ENCODE measurements at places on chromosomes 2 and 18.

GRCh38 chr18:35775887-35776286, 194.3 kb downstream of the GALNT1 start:
- no peak for DNase-seq

- DNase-seq, result peak; percentile 62
Measured at GRCh38 chr2:216084547-216084946, 2.8 kb downstream of the TMEM169 start.

- DNase-seq, result no peak
Measured at GRCh38 chr2:9388199-9388681, 35.1 kb downstream of the ITGB1BP1 start.

DNA sequence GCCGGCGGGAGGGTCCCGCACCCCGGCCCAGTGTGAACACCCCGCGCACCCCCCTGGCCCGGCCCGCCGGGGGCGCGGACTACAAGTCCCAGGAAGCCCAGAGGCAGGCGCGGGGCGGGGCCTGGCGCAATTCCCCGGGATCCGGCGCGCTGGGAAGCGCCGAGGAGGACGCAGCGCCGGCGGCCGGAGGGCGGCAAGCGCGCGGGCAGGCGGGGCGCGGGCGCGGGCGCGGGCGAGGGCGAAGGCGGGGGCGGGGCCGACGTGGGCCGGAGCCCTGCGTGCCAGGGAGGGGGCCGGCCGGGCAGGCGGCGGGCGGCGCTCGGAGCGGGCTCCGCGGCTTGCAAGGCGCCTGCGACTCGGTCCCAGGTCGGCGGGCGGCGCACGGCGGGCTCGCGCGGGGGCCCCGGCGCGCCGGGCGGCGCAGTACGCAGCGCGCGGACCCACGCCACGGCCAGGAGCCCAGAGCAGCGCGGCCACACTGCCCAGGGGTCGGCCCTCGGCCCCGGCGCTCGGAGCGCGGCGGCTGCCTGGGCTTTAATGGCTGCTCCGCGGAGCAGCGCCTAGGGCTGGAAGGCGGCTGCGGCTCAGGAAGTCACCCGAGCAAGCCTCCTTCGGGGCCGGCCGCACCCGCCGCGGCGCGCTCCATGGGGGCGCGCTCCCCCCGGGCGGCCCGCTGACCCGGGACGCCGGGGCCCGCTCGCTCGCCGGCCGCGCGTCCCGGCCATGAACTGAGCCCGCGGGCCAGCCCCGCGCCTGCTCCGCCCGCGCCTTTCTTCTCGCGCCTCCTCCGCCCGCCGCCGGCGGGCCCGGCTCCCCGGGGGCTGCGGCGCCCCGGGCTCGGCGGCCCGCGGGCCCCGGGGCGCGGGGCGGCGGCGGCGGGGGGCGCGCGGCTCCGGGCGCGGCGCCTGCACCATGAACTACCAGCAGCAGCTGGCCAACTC, at the start of gene AGAP1:
Gene AGAP1 (plus strand): TSS at position 269 of the 941 bp plus-strand sequence.
- DNase-seq, result peak; percentile 21

DNA sequence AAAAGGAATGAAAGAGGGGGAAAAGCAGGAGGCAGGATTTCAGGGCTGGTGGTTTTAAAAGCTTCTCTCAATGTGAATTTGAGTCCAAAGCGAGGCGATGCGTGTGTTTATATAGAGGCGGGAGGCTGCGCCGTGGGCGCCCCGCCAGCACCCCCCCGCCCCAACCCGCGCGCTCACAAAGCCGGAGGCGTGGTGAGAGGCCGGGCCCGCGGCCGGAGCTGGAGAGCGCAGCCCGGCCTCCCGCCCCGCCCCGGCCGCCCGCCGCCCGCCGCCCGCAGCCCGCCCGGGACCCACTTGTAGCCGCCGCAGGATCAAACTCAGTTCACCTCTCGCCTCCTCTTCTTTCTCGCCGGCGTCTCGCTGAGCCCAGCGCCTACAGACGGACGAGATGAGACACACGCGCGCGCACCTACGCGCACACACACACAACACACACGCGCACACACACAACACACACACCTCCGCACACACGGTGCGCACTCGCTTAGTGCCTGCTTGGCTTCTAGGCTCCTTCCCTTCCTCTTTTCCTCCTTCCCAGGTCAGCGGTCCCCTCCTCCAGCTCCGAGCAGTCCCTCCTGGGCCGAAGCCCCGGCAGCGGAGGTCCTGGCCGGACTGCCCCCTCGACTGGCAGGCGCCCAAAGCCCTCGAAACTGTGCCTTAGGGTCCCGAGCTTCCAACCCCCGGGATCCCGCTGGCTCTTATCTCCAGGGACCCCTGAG, 1.3 kb upstream of the CYP26B1 start:
- no peak for DNase-seq

- no peak for DNase-seq
Measured at GRCh38 chr2:204486805-204487204, 58.5 kb upstream of the PARD3B start.

- DNase-seq, result no peak
Measured at GRCh38 chr2:23697256-23698075, 229.5 kb downstream of the ATAD2B start.

DNA sequence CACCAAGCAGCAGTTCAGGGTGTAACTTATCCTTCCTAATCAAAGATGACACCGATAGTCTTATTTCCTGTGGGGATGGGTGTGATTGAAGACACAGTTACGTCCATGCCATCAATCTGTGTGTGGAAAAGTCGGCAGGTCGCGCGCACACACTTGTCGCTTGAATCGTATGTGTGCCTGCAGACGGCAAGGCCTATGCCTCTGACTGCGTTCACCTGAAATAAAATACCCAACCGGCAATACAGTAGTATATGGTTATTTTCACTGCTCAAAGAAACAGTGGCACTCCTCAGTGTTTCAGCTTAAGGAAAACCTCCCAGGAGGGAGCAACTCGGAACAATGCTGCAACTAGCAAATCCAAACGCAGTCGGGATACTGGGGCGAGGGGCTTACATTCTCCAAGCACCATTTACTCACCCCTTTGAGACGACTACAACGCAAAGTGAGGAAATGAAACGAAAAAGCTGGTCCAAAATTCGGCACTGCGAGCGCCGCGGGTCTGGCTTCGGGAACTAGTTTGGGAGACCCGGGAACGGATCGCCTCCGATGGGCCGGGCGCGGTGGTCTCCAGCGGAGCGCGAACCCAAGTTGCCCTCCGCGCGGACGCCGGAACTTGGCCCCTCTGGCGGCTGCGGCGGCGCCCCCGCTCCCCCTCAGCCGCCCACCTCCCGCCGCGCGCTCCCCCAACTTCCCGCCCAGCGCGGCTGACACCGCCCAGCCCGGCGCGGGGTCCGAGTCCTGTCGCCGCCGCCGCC, 675 bp downstream of the PRKD3 start:
- peak; percentile 62 for DNase-seq

DNA sequence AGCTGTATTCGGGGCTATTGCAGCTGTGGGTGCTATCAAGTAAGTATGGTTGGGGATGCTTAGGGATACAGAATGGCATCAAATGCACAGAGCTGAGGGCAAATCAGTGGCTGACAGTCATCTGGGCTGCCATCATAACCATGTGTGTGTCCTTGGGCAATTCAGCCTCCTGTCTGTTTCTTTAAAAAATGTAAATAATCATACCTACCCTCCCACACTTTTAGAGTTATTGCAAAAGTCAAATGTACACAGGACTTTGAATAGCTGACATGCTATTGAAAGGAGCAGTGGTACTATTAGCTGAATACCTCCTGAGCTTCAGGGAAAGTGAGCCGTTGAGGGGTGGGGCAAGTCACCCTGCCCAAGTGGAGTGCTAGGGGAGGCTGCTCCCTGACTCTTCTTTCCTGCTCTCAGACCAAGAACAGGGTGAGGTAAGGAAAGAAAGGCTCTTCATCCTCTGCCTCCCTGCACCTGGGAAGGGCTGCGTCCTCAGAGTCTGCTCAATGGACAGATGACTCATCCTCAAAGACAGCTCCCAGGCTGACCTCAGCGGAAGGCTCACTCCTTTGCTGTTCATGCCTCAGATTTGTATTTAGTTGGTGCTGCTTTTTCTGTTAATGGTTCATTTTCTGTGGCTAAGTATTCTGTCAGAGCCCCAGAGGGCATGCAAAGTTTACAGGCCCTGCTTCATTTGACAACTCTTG, 54.9 kb upstream of the BZW1 start:
- DNase-seq, result no peak

GRCh38 chr18:40642692-40643229, 1312.3 kb upstream of the PIK3C3 start:
- no peak for DNase-seq

GRCh38 chr2:101416609-101417008, 29.3 kb upstream of the CREG2 start:
- no peak for DNase-seq
